ENCODE measurements at places on chromosomes 5 and 9. TPM values are rescaled to one million over a fixed set of nuclear protein-coding genes. Genes with fewer than 3 reads are reported as not detected.

DNA sequence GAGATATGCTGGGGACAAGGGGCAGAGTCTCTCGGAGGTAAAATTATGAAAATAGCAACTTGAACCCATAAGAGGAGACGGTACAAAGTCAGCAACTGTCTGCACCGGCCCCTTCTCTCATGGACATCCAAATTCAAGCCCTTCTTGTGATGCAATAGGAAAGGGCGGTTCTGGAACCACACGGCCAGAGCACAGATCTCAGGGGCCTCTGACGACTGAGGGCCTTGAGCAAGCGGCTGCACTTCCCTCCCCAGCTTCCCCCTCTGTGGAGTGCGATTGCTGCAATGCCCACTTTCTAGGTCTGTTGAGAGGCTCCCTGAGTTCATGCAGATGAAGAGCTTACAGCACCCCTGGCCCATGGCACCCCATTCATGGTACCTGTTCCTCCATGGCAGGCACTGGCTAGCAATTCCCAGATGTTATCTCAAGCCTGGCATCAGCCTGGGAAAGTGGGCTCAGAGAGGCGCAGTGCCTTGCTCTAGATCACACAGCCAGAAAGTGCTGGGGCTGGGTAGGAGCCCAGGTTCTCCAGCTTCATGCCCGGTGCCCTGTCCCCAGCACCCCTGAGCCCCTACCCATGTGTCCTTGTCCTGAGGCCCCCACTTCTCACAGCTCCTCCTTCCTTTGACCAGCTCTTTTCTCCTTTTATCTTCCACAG is 17.7 kb upstream of the CPLX2 start:
- no peak overlapping the region for H3K27ac ChIP-seq
- DNase-seq, result no peak
- no peaks in the 10 kb centered on the region for H3K4me1 ChIP-seq
- H3K27me3 ChIP-seq, result no peaks in the 10 kb centered on the region

- H3K27me3 ChIP-seq, result no peaks in the 10 kb centered on the region
- DNase-seq, result no peak
- no peak overlapping the region for H3K4me3 ChIP-seq
- H3K4me1 ChIP-seq, result no peaks in the 10 kb centered on the region
- no peak overlapping the region for H3K27ac ChIP-seq
- H3K36me3 ChIP-seq, result no peaks in the 10 kb centered on the region
These were observed 49.1 kb upstream of the GADD45G start for GRCh38 chr9:89555451-89556375.

DNA sequence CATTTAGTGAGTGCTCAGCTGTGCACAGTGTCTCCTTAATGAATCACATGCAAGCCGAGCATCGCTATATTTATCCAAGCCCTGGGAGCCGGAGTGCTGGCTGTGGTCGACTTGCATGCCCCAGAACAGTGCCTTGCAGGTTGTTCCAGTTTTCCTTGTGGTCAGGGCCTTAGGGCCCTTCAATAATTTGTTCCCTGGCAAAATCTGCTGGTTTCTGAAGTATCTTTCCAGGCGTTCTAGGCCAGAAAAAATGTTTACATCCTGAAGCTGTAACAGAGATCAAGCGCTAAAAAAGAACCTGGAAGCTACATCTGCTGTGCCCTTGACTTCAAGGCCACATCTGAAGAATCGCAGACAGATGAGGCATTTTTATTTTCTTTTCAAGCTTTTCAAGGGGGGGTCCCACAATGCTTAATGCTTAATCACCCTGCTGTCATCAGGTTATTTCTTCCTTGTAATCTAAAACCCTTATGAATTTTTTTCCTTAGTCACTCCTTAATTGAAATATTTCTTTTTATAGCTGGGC is 105.8 kb downstream of the DOCK2 start:
- no peaks in the 10 kb centered on the region for H3K4me1 ChIP-seq
- H3K4me3 ChIP-seq, result no peak overlapping the region
- DNase-seq, result no peak

GRCh38 chr9:37972351-37972848 is 68.5 kb upstream of the SLC25A51 start:
- H3K27ac ChIP-seq, result no peak overlapping the region
- no peaks in the 10 kb centered on the region for H3K27me3 ChIP-seq
- H3K36me3 ChIP-seq, result no peaks in the 10 kb centered on the region
- no peak overlapping the region for H3K4me3 ChIP-seq
- peak; percentile 29 for DNase-seq
- H3K4me1 ChIP-seq, result no peaks in the 10 kb centered on the region

- no peak for DNase-seq
- H3K4me3 ChIP-seq, result no peak overlapping the region
- no peaks in the 10 kb centered on the region for H3K27me3 ChIP-seq
- H3K27ac ChIP-seq, result no peak overlapping the region
- peaks cover 10% of the 10 kb centered on the region for H3K4me1 ChIP-seq
These were observed 422.7 kb upstream of the GRAMD2B start for GRCh38 chr5:126000507-126000906.

DNA sequence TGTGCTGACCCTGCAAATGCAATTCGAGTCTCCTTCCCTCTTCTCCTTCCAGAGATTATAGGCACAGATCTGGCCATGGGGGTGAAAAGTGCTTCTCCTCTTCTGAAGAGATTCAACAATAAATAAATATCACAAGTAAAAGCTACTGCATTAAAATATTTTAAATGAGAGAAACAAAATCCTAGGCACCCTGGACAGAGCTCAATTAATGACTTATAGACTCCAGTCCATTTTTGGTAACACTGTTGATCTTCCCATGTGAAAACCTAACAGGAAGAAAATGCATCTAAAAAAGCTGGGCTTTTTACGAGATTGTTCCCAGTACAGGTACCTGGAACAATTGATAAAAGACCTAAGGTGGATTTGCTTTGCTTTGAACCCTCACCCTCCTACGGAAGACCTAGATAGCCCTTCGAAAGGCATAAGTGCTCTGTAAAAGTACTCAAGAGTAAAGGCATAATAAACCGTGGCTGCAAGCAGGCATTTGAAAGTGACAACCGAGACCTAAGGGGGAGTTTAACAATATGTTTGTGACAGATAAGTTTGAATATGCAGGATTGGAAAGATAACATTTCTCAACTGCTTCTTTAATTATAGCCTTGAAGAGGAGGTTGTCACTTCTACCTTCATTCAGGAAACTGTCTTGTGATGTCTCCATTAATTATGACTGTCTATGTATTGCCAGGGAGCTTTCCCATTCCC is 29.4 kb upstream of the MED10 start:
- no peak overlapping the region for H3K27ac ChIP-seq
- no peaks in the 10 kb centered on the region for H3K36me3 ChIP-seq
- no peaks in the 10 kb centered on the region for H3K27me3 ChIP-seq

DNA sequence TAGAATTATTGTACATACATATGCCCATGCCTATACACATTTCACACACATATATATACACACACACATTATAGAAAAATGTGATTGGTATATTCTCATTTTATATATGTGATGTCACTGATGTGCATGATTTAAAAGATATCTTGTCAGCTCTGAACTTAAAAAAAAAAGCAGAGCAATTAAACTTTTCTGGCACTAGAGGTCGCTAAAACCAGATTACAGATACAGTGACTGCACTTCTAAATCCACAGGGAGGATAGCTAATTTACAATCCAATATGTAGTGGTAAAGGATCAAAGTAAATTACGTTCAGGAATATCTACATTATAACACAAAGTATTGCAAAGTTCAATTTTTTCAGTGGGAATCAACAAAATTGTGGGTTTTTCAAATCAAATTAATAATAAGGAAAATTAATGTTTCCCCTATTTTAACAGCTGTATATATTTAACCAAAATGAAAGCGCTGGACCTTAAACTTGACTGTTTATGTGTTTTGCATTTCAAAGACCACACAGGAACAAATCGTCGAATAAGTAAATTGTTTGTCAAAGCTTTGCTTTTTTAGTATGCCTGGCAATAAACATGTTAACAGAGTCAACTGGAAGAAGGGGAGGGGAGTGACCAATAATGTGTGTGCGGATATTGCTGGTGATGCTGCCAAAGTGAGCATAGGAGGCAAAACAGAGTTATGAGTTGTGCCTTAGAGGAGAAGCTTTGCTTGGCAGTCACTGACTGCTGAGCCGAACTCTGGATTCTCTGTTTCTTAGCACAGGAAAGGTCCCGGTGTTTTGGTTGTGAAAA is 1201.4 kb upstream of the C9orf72 start:
- peak; percentile 32 for DNase-seq
- no peaks in the 10 kb centered on the region for H3K36me3 ChIP-seq
- no peaks in the 10 kb centered on the region for H3K27me3 ChIP-seq
- no peak overlapping the region for H3K27ac ChIP-seq

GRCh38 chr5:113574417-113574816 is 60.9 kb downstream of the YTHDC2 start:
- no peak overlapping the region for H3K27ac ChIP-seq
- no peaks in the 10 kb centered on the region for H3K36me3 ChIP-seq
- DNase-seq, result no peak
- H3K27me3 ChIP-seq, result no peaks in the 10 kb centered on the region
- H3K4me1 ChIP-seq, result no peaks in the 10 kb centered on the region
- H3K4me3 ChIP-seq, result no peak overlapping the region

- H3K4me3 ChIP-seq, result no peak overlapping the region
- DNase-seq, result no peak
- no peaks in the 10 kb centered on the region for H3K36me3 ChIP-seq
- H3K27me3 ChIP-seq, result no peaks in the 10 kb centered on the region
These were observed 151.2 kb downstream of the TTC39B start for GRCh38 chr9:15155826-15156225.

The SLCO6A1 gene
- 0.51 TPM for total RNA-seq

DNA sequence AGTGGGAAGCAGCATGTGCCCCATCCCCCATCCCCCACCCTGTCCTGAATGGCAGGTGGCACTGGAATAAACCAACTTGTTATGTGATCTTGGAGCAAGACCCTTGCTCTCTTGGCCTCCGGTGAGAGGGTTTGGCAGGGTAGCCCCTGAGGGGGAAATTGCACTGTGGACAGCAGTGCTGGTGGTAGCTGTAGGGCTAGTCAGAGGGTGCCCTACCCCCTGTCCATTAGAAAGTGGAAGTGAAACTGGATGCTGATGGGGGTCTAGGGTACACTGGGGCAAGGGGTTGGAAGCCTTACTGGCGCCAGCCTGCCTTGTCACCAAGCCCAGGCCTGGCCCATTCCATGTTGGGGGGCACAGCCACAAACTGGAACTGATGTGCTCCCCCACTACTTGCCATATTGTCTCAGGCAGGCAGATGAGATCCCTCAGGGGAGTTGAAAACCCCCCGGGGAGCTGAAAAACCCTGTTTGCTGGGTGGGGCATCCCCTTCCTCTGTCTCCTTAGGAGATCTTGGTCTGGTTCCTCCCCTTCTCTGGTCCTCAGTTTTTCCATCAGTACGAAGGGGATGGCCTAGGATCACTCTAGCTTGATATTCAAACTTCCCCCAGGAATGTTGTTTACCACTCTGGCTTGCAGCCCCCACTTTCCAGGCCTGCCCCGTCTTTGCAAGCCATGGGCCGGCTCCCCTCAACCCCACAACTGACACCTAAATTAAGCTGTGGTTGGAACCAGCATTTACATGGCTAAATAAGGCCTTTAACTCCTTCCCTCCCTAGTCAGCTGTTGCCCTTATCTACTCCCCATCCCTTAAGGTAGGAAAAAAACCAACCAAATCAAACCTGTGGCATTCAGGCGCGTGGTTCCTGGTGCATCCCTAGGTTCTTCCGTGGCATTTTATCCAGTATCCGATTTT is 14.4 kb upstream of the SYNPO start:
- peaks cover 19% of the 10 kb centered on the region for H3K4me1 ChIP-seq
- H3K27ac ChIP-seq, result no peak overlapping the region
- DNase-seq, result no peak
- no peaks in the 10 kb centered on the region for H3K36me3 ChIP-seq
- no peak overlapping the region for H3K4me3 ChIP-seq

DNA sequence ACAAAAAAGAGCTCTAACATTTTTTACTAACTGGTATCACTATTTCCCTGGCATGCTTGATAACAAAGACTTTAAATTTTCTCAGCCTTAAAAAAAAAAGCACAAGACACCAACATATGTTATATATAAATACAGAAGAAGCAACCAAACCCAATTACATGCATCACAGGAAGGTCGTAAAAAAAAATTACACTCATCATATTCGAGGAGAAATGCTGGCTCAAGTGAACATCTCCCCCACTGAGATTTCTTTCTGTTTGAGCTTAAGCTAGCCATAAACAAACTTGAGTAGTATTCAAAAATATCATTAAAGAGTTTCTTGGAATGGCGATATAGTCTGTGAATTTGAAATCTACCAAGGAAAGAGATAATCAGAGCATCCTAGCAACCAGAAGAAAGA is 7.5 kb upstream of the MSH3 start:
- no peak overlapping the region for H3K4me3 ChIP-seq
- H3K27ac ChIP-seq, result no peak overlapping the region
- DNase-seq, result no peak
- peaks cover 22% of the 10 kb centered on the region for H3K36me3 ChIP-seq
- H3K4me1 ChIP-seq, result no peaks in the 10 kb centered on the region

The POU5F2 gene
- 1.0 TPM for total RNA-seq

- H3K4me1 ChIP-seq, result peaks cover 1% of the 10 kb centered on the region
- H3K27me3 ChIP-seq, result no peaks in the 10 kb centered on the region
- DNase-seq, result no peak
- no peaks in the 10 kb centered on the region for H3K36me3 ChIP-seq
These were observed 14.4 kb upstream of the TGFBR1 start for GRCh38 chr9:99090336-99091130.

DNA sequence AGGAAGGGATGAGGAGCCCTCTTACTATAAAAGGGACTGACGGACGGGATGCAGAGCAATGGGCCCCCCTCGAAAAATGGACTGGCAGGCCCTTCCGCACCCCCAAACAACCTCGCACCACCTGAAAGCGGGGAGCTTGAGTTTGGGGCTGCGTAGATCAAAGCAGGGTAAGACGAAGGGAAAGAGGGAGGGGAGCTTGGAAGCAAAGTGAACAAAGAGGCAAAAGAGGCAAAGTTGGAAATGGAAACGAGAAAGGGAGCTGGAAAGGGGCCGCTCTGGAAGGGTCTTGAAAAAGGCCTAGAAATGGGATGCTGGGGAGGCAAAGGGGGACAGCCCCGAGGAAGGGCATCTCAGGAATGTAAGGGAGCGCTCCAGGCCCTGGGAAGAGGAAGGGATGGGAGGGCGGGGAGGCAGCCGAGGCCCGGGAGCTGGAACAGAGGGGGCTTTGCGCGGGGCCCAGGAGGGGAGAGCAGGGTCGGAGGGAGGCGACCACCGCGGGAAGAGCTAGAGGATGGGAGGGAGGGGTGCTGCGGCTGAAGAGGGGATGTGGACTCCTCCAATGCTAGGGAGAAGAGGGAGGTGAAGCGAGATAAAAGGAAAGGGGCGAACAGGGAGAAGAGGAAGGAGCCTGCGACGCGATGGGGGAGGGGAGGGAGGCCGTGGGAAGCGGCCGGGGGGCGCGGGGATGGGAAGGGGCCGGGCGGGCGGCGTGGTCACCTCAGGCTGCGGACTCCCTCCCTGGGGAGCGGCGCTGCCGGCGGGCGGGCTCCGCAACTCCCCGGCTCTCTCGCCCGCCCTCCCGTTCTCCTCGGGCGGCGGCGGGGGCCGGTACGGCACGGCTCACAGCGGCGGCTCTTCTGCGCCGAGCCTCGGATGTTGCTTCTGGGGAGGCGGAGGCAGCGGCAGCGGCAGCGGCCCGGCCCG is 577 bp downstream of the RNF145 start:
- peak; percentile 75 for DNase-seq
- H3K4me1 ChIP-seq, result peaks cover 30% of the 10 kb centered on the region
- H3K36me3 ChIP-seq, result no peaks in the 10 kb centered on the region
- H3K27ac ChIP-seq, result peak overlapping the region; percentile 84
